Foreskin keratinocyte (primary cell): ENCODE measurements at places on chromosomes 1 and 21. TPM values are rescaled to one million over a fixed set of nuclear protein-coding genes. Genes with fewer than 3 reads are reported as not detected.
A peak's percentile ranks its signal among the peaks of the same experiment; 100 is the strongest.

Gene LRRC3
- polyA plus RNA-seq = 1.3 and 1.4 TPM in 2 replicates

Gene PLCH2
- polyA plus RNA-seq = 78.0 and 89.4 TPM in 2 replicates

Gene TNFRSF9
- 0.01 TPM in 1 of 2 replicates, not detected in the other for polyA plus RNA-seq

GRCh38 chr21:34887725-34888568 is 161.2 kb downstream of the RUNX1 start:
- DNase-seq = peak; percentile 81

- no peak for DNase-seq
Measured at GRCh38 chr1:6378096-6378746, 15.3 kb downstream of the ACOT7 start.

DNA sequence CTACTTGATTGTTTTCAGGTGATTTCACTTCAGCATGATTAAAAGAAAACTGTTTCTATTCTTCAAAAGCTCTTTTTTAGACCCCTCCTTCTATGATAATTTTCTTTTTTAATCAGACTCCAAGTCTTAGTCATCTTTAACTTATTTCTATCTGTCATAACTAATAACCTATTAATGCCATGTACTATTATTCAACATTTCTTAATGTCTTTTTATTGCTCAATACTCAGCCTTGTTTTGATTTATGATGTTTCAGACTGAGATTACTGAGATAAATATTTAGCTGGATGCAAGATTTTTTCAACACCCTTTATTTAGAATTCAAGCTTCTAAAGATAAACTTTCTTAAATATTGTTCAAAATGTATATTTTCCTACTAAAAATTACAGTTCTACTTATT is 53.6 kb downstream of the ATP6V1G3 start:
- DNase-seq = no peak

Gene SELL
- 0.03 TPM in 1 of 2 replicates, not detected in the other for polyA plus RNA-seq

DNA sequence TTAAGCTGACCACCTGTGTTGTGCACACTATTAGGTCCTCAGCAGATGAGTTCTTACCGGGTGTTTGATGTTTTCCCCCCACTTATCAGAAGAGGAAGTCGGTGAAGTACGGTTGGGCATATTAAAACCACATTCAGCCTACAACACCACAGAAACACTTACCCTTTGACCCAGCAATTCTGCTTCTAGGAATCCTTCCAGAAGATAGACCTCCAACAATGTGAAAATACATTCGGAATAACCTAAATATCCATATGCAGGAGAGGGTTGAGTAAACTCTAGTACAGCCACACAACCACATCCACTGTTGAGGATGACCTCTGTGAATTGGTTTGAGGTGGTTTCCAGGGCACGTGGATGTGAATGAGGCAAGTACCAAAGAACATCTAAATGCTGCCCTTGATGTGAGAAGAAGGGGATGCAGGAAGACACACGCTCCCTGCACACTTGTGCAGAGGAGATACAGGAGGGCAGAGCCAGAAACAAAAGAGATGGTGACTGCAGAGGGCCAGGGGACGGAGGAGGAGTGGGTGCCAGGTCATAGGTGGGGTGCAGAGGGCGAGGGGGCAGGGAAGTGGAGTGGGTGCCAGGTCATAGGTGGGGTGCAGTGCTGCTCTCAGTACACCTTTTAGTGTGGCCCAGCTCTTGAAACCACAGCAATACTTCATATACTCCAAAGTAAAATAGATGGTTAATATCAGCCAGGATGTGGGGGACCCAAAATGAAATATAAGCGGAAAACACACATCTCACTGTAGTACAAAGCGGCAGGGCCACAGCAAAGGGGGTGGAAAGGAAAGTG is 12.8 kb downstream of the ADARB1 start:
- DNase-seq = no peak

Gene TIAM1
- 3.6 and 4.6 TPM in 2 replicates for polyA plus RNA-seq

Gene RGS13
- polyA plus RNA-seq = not detected in 2 replicates

GRCh38 chr1:104195395-104195794 is 445.7 kb downstream of the AMY1C start:
- peak; percentile 7 for DNase-seq

Gene CFH
- 0.18 and 0.77 TPM in 2 replicates for polyA plus RNA-seq

GRCh38 chr1:2381741-2382620 is 9.4 kb downstream of the MORN1 start:
- no peak for DNase-seq

Gene AMY2A
- polyA plus RNA-seq = not detected in 2 replicates

Gene SEMA4A
- 9.3 TPM in 2 replicates for polyA plus RNA-seq

Gene QSOX1
- polyA plus RNA-seq = 103 and 107 TPM in 2 replicates

- no peak for DNase-seq
Measured at GRCh38 chr21:46017148-46017547, 35.6 kb downstream of the COL6A1 start.

GRCh38 chr1:26598890-26599289 is 69.3 kb downstream of the RPS6KA1 start:
- no peak for DNase-seq

GRCh38 chr21:36055551-36055950 is 4.8 kb downstream of the SETD4 start:
- DNase-seq = no peak

DNA sequence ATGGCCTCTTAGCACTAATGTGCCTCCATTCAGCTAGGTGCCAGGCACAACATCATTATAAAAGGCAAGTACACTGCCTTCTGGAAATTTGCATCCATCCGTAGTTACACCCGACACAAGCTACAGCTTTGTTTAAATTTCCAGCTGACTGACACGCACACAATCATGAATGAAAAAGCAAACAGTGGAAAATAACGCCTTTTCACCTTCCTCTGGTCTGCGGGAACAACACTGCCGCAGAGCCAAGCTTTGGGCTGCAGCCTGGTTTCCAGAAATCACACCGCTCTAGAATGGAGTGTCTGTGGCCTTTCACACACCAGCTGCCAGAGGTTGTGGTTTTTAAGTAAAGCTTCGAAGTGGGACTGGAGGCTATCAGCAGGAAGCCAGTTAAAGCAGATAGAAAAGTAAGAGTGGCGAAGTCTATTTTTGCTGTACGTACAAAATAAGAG is 142.8 kb upstream of the COA6 start:
- DNase-seq = no peak

DNA sequence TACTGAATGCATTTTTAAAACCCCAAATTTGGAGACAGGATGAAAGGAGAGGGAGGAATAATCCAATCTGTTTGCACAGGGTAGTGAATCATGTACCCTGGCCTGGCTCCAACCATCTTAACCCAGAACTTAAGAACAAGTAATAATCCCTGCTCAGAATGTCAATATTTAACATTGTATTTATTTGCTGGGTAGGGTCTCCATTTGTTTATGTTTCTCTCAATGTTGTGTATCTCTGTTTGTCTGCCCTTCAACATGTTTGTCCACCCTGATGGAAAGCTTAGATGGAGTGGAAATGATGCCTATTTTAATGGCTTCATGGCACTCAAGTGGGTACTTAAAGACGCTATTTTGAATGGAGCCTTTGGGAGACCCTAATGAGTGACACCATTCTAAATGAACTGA is 54.4 kb upstream of the CDC42BPA start:
- no peak for DNase-seq

DNA sequence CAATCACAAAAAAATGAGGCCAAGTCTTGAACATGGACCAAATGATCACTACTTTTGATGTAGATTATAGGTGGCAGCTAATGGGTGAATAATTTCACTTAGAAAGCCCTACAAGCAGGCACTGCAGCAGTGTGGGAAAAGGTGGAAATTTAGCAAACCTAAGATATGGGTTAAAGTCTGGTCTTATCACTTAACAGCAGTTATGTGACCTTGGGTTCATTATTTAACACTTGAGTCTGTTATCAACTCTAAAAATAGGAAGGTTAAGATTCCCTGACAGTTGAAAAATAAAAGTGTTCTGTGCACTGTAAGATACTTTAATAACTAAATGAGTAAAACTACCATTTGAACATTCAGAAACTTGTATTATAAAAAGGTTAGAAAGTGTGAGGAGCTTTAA is 47.5 kb downstream of the SSX2IP start:
- no peak for DNase-seq

- no peak for DNase-seq
Measured at GRCh38 chr1:182200025-182200812, 138.7 kb upstream of the ZNF648 start.
